SK-N-MC (cell line): ENCODE measurements at places on chromosomes 3 and 15.

DNA sequence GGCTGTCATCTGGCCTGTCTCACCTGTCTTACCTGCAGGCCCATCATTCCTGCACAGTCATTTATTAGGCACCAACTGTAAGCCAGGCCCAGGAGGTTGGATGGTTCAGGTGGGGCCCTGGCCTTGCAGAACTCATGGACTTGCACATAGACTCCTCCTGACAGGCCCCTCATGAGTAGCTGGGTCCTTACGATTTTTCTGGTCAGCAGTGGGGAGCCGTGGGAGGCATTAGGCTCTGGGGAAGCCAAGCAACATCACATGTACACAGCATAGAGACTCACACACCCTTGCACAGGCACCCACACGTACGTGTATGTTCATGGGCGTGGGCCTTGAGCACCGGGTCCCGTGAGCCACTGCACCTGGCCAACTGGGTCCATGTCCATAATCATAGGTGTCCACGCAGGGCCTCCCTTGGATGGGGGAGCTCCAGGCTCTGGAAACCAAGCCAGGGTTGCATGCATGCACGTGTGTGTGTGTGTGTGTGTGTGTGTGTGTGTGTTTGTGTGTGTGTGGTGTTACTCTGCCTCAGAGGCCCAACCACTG, 20.3 kb downstream of the CISH start:
- DNase-seq: no peak

- DNase-seq: no peak
Observed at GRCh38 chr15:40150163-40150925, 10.5 kb upstream of the BUB1B start.

- DNase-seq: no peak
Observed at GRCh38 chr15:63188247-63188925, 1.0 kb upstream of the RAB8B start.

GRCh38 chr15:90305932-90306331, 40.5 kb downstream of the NGRN start:
- no peak for DNase-seq

DNA sequence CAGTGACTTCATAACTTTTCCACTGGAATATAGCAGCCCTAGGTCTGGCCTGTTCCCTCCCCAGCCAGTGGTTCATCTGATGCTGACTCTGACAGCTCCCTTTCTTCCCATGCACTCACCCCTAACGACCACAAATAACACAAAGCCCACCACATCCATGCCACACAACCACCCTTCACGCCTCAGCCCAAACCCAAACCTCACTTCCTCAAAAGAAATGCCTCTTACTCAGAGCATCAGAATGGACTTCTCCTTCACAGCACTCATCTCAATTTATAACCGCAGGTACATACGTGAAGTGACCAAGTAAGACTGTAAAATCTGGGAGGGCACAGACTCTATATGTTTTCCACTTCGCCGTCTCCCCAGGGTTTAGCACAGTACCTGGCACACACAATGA, 1.1 kb downstream of the RBSN start:
- no peak for DNase-seq

- peak; percentile 42 for DNase-seq
Observed at GRCh38 chr15:90265271-90266060, at the start of gene NGRN. Gene NGRN, plus strand, starts transcription at chr15:90265672. Its CDS starts 41 bp downstream, at chr15:90265713.

DNA sequence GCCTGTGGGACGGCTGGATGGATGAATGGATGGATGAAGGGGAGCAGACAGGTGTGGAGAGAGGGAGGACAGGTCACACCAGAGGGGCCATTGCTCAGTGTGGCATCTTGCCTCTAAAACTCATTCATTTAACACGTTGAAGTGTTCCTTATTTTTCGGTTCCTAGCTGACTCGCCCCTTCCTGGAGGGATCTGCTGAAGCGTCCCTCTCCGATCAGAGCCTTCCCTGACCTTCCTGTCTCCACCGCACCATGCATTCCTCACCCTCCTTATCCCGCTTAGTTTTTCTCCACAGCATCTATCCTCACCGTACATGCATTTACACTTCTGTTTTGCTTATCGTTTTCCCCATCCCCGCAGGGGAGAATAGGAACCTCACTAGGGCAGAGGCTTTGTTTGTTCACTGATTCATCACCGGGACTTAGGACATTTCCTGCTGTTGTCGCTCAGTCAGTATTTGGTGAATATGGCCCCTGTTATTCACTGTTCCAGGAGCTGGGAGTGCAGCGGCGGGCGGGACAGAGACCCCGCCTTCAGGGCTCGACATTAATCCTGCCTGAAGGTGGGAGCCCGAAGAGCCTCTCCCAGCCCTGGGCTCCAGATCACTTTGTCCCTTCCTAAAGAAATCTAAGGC, 32.0 kb downstream of the FOXL2 start:
- no peak for DNase-seq

- no peak for DNase-seq
Observed at GRCh38 chr15:24054547-24055245, 367.6 kb upstream of the NDN start.

GRCh38 chr3:138401834-138402233, 32.6 kb upstream of the ESYT3 start:
- DNase-seq: no peak

- no peak for DNase-seq
Observed at GRCh38 chr3:23840521-23840920, 34.8 kb downstream of the UBE2E1 start.

DNA sequence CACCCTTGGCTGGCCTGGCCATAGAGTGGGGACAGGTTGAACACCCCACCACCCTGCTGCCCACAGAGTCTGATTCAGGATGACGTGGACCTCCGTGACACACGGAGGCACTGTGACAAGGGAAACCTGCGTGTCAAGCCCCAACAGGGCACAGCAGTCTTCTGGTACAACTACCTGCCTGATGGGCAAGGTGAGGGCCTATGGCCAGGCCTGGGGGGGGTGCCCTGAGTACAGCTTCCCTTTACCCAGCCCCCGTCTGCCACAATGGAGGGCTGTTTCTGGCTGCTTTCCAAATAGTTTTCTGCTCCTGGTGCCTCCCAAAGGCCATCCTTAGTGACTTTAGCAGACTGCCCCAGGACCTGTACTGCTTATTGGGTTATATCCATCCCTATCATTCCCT, 1.2 kb upstream of the WDR6 start:
- DNase-seq: no peak

DNA sequence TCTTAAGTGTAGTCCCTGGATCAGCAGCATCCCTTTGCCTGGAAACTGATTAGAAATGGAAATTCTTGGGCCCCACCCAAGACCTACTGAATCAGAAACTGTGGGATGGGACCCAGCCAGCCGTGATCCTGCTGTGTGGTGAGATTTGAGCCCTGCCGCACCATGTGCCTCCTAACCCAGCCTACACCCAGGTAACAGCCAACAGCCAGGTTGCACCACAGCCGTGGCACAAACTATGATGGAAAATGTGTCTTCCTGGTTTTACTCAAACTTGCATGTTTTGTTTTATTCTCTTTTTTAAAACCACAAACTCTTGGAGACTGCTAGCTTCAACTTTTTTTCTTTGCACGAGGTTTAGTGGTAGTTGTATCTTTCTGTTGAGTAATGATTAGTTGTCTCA, 2.6 kb downstream of the LIMD1 start:
- no peak for DNase-seq

DNA sequence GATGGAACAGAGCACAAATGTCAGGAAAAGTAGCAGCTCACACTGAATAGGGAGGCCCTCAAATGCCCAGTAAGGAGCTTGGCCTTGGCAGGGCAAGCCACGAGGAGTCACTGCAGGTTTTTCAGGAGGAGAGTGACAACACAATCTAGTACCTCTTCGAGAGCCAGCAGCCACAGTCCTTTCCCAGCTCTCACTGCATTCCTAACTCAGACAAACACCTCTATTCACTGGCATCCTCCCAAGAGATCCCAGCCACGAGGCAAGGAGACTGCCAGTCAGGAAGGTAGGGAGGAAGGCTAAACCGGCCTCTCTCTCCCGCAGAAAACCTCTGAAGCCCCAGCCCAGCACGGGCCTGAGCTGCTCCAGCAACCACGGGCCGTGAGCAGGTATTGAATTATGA, 146.0 kb upstream of the SMAD3 start:
- DNase-seq: no peak

DNA sequence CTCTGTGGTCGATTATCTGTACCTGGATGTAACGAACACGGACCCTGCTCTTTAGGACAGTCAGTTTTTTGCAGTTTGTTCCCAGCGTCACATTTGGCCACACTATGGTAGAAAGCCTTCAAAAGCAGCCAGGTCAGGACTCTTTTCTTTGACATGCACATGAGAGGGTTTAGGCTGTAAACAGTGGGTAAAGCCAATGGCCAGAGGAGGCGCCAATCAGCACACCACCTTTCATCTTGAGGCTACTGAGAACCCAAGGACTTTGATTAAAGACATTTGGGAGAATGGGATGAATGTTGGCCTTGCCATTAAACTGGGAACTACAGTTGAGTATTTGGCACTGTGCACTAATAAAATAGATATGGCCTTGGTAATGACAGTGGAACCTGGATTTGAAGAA, 225.9 kb downstream of the OXSM start:
- DNase-seq: no peak

GRCh38 chr3:50423543-50423942, 64.2 kb upstream of the TMEM115 start:
- DNase-seq: no peak

DNA sequence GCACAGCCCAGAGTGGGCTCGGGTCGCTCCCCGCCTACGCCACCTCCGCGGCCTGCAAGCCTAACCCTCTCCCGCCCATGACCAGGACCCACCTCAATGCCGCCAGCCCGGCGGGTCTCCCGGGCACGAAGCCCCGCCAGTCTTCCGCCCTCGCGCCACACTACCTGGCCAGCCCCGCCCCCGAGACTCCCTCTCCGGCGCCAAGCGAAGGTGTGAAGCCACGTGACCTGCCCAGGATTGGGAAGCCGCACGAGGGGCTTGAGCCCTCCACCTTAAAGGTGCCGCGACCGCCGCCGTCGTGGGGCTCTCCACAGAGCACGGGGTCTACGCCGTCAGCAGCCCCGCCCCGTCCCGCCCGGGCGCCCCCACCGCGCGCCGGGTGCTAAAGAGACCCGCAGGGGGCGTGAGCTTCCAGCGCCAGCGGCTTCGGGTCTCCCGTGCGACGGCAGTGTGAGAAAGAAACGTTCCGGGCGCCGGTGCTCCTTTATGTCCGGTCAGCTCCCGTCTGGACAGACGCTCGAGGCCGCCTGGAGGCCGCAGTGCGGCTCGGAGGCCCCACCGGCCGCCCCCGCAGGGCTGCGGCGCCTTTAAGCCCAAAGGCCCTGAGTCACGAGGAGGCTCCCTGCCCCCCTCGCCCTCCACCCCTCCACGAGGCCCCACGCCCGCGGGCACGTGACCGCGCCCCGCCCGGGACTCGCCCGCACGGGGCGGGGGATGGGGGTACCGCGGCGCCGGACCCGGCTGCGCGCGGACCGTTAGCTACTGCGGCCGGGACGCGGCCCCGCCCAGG, at the start of gene CPEB1:
Gene CPEB1, minus strand, starts transcription at position 319 of the 790 bp plus-strand sequence. CDS start 18,904 bp downstream, outside the sequence.
- DNase-seq: no peak

DNA sequence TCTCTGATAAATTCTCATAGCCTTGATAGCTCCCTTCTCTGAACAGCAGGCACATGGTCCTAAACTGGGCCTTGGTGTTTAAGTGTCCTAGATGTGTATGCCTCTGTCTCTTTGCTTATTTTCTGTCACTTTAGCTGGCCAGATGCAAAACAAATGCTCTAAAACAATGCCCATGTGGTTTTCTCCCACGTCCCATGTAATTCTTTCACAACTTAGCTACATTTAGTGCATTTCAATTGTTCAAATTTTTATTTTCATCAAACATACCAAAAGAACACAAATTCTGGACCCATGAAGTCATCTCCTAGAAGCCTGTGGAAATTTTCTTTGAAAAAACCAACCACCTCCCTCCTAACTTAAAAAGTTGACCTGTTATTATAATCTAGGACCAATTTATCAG, 491.3 kb upstream of the AGTR1 start:
- no peak for DNase-seq

- DNase-seq: no peak
Observed at GRCh38 chr3:88034491-88035275, 24.1 kb downstream of the CGGBP1 start.

- DNase-seq: no peak
Observed at GRCh38 chr3:98982351-98982750, 80.9 kb upstream of the DCBLD2 start.

DNA sequence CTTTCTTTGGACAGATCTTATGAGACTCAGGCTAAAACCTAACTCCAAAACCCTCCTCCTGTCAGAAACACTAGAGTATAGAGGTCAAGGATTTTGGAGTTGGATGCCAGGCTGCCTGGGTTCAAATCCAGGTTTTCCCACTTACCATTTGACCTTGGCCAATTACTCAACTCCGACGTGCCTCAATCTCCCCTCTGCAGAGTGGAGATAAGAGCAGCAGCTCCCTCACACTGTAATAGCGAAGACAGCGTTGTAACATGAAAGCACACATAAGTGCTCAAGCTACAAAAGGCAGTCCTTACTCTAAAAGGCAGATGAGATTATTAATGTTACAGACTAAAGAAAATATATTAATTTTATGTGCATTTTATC, 90.1 kb downstream of the IGF2BP2 start:
- no peak for DNase-seq

GRCh38 chr3:15634671-15635070, 33.1 kb downstream of the BTD start:
- no peak for DNase-seq

GRCh38 chr15:80309769-80310384, 57.9 kb upstream of the CTXND1 start:
- no peak for DNase-seq

DNA sequence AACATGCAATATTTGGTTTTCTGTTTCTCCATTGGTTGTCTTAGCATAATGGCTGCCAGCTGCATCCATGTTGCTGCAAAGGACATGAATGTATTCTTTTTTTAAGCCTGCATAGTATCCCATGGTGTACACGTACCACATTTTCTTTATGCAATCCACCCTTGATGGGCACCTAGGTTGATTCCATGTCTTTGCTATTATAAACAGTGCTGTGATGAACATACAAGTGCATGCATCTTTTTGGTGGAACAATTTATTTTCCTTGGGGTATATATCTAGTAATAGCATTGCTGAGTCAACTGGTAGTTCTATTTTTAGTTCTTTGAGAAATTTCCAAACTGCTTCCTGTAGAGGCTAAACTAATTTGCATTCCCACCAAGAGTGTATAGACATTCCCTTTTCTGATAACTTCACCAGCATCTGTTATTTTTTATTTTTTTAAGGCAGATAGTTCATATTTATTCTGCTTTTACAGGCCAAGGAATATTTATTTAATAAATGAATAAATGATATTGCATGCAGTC, 62.4 kb upstream of the NPHP3 start:
- DNase-seq: peak; percentile 20
